ENCODE measurements at places on chromosomes 5 and 9. TPM values are rescaled to one million over a fixed set of nuclear protein-coding genes. Genes with fewer than 3 reads are reported as not detected.

Gene TEX48
- not detected for total RNA-seq

DNA sequence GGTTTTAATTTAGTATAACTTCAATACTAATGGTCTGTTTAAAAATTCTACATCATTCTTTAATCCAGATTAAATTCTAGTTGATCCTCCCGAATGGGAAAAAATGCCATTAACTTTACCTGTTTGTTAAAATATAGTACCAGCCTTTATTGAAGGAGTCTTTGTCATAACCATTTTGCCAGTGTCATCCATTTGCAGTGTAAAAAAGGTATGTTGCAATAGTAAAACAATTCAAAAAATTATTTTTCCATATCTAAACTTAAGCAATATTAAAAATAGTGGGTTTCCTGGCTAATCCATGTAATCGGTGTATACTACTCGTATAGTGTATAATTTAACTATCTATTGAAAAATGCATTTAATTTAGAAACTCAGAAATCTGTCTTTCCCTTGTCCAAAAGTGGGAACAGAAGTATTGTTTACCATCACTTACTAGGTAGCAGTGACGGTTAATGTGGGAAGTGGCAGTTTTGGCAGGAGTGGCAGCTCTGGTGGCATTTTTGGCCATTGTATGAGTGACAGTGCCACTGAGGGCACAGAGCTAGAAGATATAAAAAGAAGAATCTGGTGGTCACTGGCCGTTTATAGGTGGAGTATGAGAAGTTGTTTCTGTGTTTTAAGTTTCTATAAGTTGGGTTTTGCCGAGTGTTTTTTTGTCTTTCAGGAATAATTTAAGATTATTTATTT, 1.9 kb downstream of the AP3S1 start:
- H3K27me3 ChIP-seq = no peaks in the 10 kb centered on the region
- no peaks in the 10 kb centered on the region for H3K36me3 ChIP-seq
- peaks cover 21% of the 10 kb centered on the region for H3K4me1 ChIP-seq
- peak overlapping the region; percentile 72 for H3K4me3 ChIP-seq

DNA sequence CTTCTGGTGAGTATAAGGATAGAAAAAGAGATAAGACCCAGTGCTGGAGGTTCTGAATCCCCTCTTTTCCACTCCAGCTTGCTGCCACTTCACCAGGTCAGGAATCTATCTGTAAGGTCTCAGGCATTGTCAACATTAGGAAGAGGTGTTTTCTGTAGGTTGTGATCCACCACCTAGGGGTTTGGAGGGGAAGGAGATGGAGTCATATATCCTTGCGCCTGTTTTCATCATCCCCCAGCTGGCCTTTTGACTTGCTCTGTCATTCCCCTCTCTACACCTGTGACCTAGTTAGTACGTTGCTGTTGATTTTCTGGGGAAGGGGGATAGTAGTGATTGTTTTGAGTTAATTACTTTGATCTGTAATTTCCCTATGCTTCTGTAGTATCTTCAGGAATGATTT, 20.5 kb downstream of the SPINK5 start:
- DNase-seq = no peak
- H3K36me3 ChIP-seq = no peaks in the 10 kb centered on the region
- H3K4me1 ChIP-seq = no peaks in the 10 kb centered on the region
- H3K4me3 ChIP-seq = no peak overlapping the region

Gene QSOX2
- 9.9 TPM for total RNA-seq

- no peak for DNase-seq
- no peak overlapping the region for H3K27ac ChIP-seq
- no peaks in the 10 kb centered on the region for H3K27me3 ChIP-seq
- no peak overlapping the region for H3K4me3 ChIP-seq
- H3K36me3 ChIP-seq = peaks cover 42% of the 10 kb centered on the region
Measured at GRCh38 chr5:157541447-157542118, 34.0 kb downstream of the ADAM19 start.

- H3K27ac ChIP-seq = no peak overlapping the region
- H3K27me3 ChIP-seq = no peaks in the 10 kb centered on the region
- H3K4me3 ChIP-seq = no peak overlapping the region
- no peaks in the 10 kb centered on the region for H3K36me3 ChIP-seq
- no peak for DNase-seq
Measured at GRCh38 chr9:20352591-20352990, 269.7 kb downstream of the MLLT3 start.

Gene ZNF879
- total RNA-seq = not detected

Gene INSL6
- not detected for total RNA-seq

- peaks cover 36% of the 10 kb centered on the region for H3K4me1 ChIP-seq
- no peak overlapping the region for H3K4me3 ChIP-seq
- peaks cover under 1% of the 10 kb centered on the region for H3K36me3 ChIP-seq
- no peaks in the 10 kb centered on the region for H3K27me3 ChIP-seq
Measured at GRCh38 chr5:154309805-154310204, 119.3 kb downstream of the GALNT10 start.

DNA sequence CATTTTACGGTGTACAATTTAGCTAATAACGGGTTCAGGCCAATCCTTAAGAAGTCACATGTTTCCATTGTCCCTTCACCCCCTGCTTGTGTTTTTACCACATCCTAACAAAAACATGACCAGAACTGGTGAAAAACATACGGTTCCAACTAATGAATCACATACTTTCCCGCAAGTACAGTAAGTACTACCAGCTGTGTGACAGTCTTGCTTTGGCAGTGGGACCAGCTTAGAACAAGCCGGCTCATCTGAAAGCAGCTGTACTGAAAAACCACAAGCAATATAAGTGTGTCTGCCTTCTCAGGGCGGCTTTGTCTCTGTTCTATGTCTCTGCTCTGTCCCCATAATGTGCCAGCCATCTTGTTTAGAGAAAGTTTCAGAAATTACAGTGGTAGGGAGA, 242.5 kb downstream of the BNC2 start:
- H3K4me3 ChIP-seq = no peak overlapping the region
- H3K27ac ChIP-seq = no peak overlapping the region
- no peaks in the 10 kb centered on the region for H3K36me3 ChIP-seq

Gene BAAT
- total RNA-seq = 0.07 TPM

- H3K27me3 ChIP-seq = no peaks in the 10 kb centered on the region
- H3K27ac ChIP-seq = no peak overlapping the region
- H3K36me3 ChIP-seq = peaks cover 4% of the 10 kb centered on the region
- peak; percentile 12 for DNase-seq
- H3K4me1 ChIP-seq = no peaks in the 10 kb centered on the region
Measured at GRCh38 chr5:37400501-37400900, 21.4 kb downstream of the WDR70 start.

- H3K4me3 ChIP-seq = no peak overlapping the region
- H3K36me3 ChIP-seq = no peaks in the 10 kb centered on the region
- H3K27me3 ChIP-seq = no peaks in the 10 kb centered on the region
- no peak overlapping the region for H3K27ac ChIP-seq
- peak; percentile 14 for DNase-seq
- H3K4me1 ChIP-seq = no peaks in the 10 kb centered on the region
Measured at GRCh38 chr9:18274693-18275092, 199.3 kb upstream of the ADAMTSL1 start.

- H3K36me3 ChIP-seq = no peaks in the 10 kb centered on the region
- peak overlapping the region; percentile 25 for H3K27ac ChIP-seq
- no peak overlapping the region for H3K4me3 ChIP-seq
- DNase-seq = peak; percentile 81
- peaks cover 17% of the 10 kb centered on the region for H3K4me1 ChIP-seq
- H3K27me3 ChIP-seq = 0 out of 2 replicates have a peak, but pooled peaks cover 5% of the 10 kb centered on the region
Measured at GRCh38 chr5:1936413-1936812, 53.7 kb upstream of the IRX4 start.

Gene SGTB
- 1.1 TPM for total RNA-seq

DNA sequence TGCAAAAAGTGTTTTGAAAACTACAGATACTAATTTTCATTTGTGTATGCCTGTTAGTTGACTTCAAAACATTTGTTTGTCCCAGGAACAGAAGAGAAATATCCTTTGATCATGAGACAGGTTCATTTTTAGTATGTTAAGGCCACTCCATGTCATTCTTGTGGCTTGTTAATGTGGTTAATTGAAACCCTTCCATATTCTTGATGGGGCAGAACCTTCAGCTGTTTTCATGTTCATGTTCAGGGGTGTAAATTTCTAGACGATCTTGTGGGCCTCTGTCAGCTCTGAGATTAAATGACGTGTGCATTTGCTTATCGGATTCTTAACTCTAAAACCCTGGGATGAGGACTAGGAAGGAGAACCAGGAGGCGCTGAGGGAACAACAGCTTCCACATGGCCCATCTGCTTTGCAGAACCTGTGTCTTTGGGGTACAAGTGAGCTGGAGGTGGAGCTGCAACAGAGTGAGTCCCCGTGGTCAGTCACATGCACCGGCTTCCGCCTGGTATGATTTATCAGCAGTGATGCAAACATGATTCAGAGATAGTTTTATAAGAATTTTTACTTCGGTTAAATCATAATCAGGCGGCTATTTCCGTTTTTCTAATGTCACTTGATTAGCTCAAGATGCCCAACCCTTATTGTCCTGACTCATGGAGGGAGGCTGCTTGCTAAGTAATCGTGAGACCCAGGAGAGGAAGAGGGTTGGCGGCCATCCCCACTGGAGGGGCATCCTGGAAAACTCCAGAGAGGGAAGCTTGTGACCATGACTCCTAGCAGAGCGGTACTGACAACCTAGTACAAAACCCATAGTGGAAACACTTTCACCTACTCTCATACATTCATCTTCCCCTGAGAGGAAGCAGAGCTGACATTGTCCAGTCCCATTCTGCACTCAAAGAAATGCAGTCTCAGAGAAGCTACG, 138.4 kb downstream of the C9orf152 start:
- peak overlapping the region; percentile 85 for H3K27ac ChIP-seq
- no peaks in the 10 kb centered on the region for H3K27me3 ChIP-seq
- H3K4me1 ChIP-seq = peaks cover 22% of the 10 kb centered on the region
- H3K4me3 ChIP-seq = no peak overlapping the region

GRCh38 chr9:105694848-105695581, 674 bp downstream of the TMEM38B start:
- H3K4me3 ChIP-seq = peak overlapping the region; percentile 98
- no peak overlapping the region for H3K27ac ChIP-seq
- H3K4me1 ChIP-seq = peaks cover 7% of the 10 kb centered on the region
- peak; percentile 52 for DNase-seq
- no peaks in the 10 kb centered on the region for H3K36me3 ChIP-seq
- no peaks in the 10 kb centered on the region for H3K27me3 ChIP-seq

Gene PCDHA12
- total RNA-seq = 8.2 TPM

DNA sequence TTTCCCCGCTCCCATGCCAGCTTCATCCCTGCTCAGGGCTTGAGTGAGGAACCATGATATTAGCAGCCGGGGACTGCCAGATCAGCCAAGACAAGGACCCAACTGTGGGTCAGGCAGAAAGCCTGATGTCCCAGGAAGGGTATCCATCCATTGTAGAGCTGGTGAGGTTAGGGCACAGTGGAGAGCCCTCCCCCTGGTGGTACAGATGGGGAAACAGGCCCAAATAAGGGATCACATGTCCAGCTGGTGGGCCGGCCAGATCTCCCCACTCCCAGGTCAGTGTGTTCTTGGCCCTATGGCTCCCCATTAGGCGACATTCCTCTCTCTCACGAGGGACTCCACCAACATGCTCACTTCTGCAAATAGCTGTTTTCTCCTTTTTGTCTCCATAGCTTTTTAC, 9.0 kb downstream of the CDX1 start:
- H3K4me3 ChIP-seq = no peak overlapping the region
- no peak overlapping the region for H3K27ac ChIP-seq
- no peaks in the 10 kb centered on the region for H3K36me3 ChIP-seq
- peak; percentile 50 for DNase-seq
- H3K27me3 ChIP-seq = no peaks in the 10 kb centered on the region

DNA sequence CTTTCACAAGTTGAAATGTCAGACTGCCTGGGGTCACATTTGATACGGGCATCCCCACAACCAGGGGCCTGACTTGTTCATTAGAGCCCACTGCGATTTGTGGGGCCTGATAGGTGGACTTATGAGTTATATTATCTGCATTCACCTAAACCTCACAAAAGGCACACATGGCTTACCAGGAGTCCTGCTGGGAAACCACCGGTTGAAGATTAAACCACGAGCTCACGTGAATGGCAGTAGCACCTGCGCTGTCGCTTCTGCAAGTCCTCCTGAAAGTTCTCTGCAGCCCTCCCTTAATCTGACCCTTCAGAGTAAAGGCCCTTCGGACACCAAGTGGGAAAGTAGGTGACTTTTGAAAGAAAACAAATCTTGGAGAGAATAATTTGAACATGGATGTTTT, 68.9 kb downstream of the PPIC start:
- H3K4me3 ChIP-seq = no peak overlapping the region
- no peaks in the 10 kb centered on the region for H3K36me3 ChIP-seq
- no peaks in the 10 kb centered on the region for H3K4me1 ChIP-seq
- no peak for DNase-seq

GRCh38 chr9:89905606-89906338, 301.0 kb downstream of the GADD45G start:
- no peak overlapping the region for H3K4me3 ChIP-seq
- no peaks in the 10 kb centered on the region for H3K4me1 ChIP-seq
- H3K27ac ChIP-seq = no peak overlapping the region
- DNase-seq = no peak
- peaks cover 6% of the 10 kb centered on the region for H3K27me3 ChIP-seq
- H3K36me3 ChIP-seq = no peaks in the 10 kb centered on the region

DNA sequence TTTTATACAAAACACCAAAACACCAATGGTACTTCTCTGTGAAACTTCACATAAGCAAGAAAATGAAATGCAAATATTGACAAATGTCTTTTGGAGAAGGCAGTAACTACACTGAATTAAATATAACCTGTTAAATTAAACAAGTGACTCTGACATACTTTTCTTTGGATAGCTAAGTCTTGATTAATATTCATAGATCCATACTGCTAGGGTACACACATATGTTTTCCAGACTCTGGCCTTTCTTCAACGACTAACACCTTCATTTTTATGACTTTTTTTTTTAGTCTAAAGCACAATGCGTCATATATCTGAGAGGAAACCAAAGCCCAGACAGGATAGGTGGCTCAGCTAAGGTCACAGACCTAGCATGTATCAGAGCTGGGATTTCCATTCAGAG, 263.7 kb downstream of the TENT4A start:
- no peak for DNase-seq
- no peak overlapping the region for H3K27ac ChIP-seq
- H3K36me3 ChIP-seq = no peaks in the 10 kb centered on the region
- no peak overlapping the region for H3K4me3 ChIP-seq

GRCh38 chr9:25678846-25679360, 659 bp upstream of the TUSC1 start:
- peaks cover 13% of the 10 kb centered on the region for H3K4me1 ChIP-seq
- H3K4me3 ChIP-seq = peak overlapping the region; percentile 77
- no peaks in the 10 kb centered on the region for H3K36me3 ChIP-seq
- peak overlapping the region; percentile 68 for H3K27ac ChIP-seq

- no peak overlapping the region for H3K27ac ChIP-seq
- H3K4me3 ChIP-seq = no peak overlapping the region
- no peaks in the 10 kb centered on the region for H3K4me1 ChIP-seq
- H3K36me3 ChIP-seq = no peaks in the 10 kb centered on the region
- DNase-seq = no peak
Measured at GRCh38 chr5:159669559-159669958, 246.7 kb upstream of the ADRA1B start.

GRCh38 chr5:1030801-1031271, 22.2 kb downstream of the NKD2 start:
- no peaks in the 10 kb centered on the region for H3K36me3 ChIP-seq
- no peak for DNase-seq
- H3K4me3 ChIP-seq = no peak overlapping the region
- no peaks in the 10 kb centered on the region for H3K4me1 ChIP-seq
- no peak overlapping the region for H3K27ac ChIP-seq
- no peaks in the 10 kb centered on the region for H3K27me3 ChIP-seq

- no peak overlapping the region for H3K4me3 ChIP-seq
- no peaks in the 10 kb centered on the region for H3K4me1 ChIP-seq
- no peaks in the 10 kb centered on the region for H3K36me3 ChIP-seq
- H3K27ac ChIP-seq = no peak overlapping the region
- no peaks in the 10 kb centered on the region for H3K27me3 ChIP-seq
Measured at GRCh38 chr9:127707766-127708165, 978 bp downstream of the CFAP157 start.
